Stimulated activated CD4-positive, alpha-beta T cell treated with anti-CD3 and anti-CD28 coated beads, Interleukin-2, amount 100 ng/mL, for 48 hours (primary cell): ENCODE measurements at places on chromosomes 11 and 22.

DNA sequence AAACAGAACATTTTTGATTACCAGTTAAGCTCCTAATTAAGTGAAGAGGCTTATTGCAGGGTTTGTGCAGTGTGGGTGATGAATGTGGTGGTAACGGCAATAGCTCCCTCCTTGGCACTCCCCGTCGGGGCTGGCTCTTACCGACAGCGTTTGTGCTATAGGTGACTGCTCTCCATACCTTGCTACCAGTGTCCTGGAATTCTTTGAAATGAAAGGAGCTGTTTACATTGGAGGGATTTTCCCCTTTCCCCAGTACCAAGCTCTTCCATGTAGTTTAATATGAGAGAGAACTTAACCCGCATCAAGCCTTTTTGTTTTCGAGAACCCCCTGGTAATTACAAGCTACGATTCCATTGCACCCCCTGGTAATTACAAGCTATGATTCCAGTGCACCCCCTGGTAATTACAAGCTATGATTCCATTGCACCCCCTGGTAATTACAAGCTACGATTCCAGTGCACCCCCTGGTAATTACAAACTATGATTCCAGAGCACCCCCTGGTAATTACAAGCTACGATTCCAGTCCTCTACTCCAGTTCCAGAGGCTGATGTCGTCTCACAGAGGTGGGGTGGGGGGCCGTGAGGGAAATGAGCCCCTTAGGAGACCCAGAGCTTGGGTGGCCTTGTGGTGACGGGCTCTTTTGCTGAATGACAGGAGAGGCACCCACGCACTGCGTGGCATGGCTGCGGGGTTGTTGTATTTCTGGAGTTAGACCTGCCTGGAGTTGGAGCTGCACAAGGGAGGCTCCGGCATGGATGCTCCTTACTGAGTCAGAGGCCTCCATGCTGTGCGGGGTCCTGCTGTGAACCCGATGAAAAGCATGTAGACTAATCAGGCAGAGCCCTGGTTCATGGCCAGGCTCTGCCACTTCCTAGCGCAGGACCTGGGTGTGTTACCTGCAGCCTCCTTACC is 205.3 kb downstream of the TBC1D22A start:
- DNase-seq, result no peak

- no peak for DNase-seq
Measured at GRCh38 chr11:8772571-8773519, 90.3 kb downstream of the RPL27A start.

DNA sequence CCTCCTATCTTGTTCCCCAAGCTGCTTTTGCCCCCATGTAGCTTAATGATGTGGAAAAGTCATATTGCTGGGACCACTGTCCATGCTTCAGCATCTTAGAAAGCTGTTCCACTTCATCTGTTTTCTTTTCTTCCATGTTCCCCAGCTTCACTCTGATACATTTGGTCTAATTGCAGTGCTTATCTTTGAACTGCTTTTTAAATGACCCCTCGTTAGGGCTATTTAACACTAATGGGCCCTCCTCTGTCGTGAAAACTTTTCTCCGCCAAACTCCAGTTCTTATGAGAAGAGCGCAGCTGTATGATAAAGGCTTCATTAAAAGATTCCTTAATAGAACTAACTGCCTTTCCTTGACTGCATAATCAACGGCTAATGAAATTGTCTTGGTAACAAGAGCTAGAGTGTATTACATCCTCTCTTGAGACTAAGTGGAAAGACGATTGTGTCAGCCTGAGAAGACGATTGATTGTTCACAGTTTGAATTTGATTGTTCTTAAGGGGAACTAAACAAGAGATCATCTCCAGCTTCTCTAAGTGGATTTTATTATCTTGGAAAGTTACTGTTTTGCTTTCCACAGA is 165.0 kb upstream of the MTNR1B start:
- DNase-seq, result no peak

- peak; percentile 34 for DNase-seq
Measured at GRCh38 chr11:66543263-66544107, 2.4 kb downstream of the ZDHHC24 start.

- DNase-seq, result no peak
Measured at GRCh38 chr22:50573491-50574382, 4.5 kb downstream of the CPT1B start.

DNA sequence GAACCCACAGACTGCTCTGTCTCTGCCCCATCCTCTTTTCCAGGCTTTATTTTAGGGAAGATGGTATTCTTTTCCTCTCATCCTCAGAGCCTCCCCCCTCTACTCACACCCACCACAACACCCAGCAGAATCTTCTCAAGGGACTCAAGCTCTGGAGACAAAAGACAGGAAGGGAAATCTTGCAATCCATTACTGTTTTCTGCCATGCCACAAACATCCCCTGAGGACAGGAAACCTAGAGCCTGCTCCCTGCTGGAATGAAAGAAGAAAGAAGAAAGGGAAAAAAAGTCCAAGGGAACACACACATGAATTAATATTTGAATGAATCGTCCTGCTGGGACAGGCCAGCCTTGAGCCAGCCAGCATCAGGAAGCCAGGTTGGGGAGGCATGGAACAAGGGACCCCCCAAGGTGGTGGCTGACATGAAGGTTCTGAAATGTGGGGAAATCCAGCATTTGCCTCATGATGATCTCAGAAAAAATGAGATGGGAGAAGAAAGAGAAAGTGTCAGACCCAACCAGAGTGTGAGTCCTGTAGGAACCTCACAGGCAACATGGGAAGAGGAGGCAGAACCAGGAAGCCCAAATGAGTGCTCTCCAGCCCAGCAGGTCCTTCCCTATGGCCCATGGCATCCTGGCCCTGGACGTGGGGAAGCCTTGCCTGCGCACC is 34.0 kb downstream of the SLCO2B1 start:
- no peak for DNase-seq

GRCh38 chr11:133948711-133949110 is 8.1 kb downstream of the IGSF9B start:
- DNase-seq, result no peak

GRCh38 chr11:104946907-104947306 is 21.5 kb downstream of the CASP4 start:
- no peak for DNase-seq

- DNase-seq, result no peak
Measured at GRCh38 chr22:31956360-31956759, 12.0 kb downstream of the YWHAH start.
